Activated T-cell treated with anti-CD3 and anti-CD28 coated beads for 24 hours (primary cell): ENCODE measurements at places on chromosomes 12 and 14.

DNA sequence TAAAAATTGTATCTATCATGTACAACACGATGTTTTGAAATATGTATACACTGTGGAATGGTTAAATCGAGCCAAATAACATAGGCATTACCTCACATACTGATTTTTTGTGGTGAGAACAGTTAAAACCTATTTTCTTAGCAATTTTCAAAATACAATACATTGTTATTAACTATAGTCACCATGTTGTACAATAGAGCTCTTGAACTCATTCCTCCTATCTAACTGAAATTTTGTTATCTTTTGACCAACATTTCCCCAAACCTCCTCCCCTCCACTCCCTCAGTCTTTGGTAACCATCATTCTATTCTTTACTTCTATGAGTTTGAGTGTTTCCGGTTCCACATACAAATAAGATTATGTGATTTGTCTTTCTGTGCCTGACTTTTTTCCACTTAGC lies 6.8 kb upstream of the SLC38A2 start:
- no peak for DNase-seq

GRCh38 chr14:40909906-40910305 lies 696.8 kb upstream of the LRFN5 start:
- no peak for DNase-seq

DNA sequence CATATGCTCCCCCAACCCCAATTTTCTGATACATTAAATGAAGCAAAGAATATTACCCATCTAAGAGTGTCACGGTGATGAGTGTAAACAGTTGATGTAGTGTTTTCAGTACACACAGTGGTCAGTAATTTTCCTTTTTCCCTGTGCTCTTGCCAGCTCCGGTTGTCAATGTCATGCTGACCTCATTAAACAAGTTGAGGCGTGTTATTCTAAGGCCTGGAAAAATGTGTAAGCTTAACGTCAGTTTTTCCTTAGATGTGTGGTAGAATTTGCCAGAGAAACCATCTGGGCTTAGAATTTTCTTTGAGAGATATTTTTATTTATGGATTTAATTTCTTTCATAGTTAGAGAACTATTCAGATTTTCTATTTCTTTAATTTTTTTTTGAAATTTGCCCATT lies 11.7 kb upstream of the SERPINA6 start:
- DNase-seq: no peak

- DNase-seq: no peak
These were observed 159.5 kb downstream of the ZFP36L1 start for GRCh38 chr14:68633131-68633991.
